AG04450 (cell line): ENCODE measurements at places on chromosomes 11 and 22.

DNA sequence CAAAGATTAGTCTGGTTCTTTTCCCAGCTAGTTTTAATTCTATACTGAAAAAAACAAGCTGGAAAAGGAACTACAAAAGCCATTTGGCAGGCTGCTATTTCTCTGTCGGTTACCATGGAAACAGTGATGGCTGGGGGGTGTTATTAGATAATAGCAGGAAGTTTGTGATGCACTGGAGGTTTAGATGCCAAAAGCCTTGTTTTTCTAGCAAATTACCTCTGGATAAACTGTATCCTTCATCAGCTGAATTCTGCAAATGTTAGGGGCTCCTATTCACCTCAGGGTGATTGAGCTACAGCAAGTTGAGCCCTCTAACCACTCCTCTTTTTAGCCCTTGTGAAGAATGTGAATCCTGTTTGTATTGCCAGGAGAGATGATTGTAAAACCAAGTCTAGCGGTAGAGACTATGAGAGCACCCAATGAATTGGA, 25.2 kb downstream of the ALKBH3 start:
- DNase-seq = no peak

DNA sequence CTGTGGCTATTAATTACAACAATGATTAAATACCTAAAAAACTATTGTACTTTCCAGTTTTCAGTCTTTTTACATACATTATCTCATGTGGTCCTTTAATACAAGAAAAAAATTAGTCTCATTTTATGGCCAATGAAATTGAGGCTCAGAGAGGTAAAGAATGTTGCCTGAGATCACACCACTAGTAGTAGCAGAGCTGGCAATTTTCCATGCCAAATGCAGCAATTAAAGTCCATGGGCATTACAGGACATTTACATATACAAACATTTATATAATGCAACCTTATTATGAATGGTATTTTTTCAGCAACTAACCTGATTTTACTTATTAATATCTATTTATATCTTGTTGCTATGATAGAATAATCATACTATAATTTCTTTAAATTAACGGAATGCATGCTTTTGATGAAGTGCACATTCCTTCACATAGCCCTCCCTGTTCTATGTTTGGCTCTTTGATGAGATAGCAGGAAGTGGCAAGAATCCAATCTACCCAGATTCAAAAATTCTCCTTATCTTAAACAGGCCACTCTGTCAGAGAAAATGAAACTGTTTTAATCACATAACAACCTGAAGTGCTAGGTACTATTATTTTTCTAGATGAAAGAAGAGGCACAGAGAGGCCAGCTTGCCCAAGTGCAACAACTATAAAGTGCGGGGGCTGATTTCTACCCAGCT, 120.9 kb upstream of the LDLRAD3 start:
- DNase-seq = no peak

DNA sequence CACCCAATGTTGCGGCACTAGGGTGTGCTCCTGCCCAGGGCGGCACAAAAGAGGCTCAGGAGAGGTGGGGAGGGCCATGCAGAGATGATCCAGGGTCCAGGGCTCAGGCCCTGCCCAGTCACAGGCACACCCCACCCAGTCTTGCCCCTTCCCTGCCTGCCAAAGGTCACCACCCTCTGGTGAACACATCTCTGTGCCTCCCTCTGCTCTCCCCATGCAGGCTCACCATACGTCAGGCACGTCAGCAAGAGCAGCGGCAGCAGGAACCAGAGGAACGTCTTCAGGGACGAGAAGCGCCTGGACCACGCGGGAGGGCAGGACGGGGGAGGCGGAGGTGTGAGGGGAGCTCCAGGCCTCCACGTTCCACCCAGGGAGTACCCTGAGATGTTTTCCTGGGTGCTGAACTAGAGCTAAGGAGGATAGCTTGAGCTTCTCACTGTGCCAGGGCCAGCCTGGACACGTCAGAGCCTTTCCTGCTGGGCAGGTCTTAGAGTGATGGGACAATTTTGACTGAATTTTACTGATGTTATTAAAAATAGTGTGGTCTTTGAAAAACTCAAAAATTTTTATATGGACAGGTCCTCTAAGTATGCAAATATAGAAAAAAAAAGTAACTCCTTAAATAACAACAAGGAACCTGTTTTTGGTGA, 7.2 kb downstream of the SUN2 start:
- DNase-seq = no peak

GRCh38 chr22:47110817-47111443, 348.5 kb downstream of the TBC1D22A start:
- no peak for DNase-seq

GRCh38 chr11:45275828-45276227, 10.3 kb downstream of the SYT13 start:
- DNase-seq = no peak
